ENCODE measurements at places on chromosomes 7 and 10.

GRCh38 chr7:50560865-50561351 lies 4.3 kb downstream of the DDC start:
- DNase-seq = no peak

DNA sequence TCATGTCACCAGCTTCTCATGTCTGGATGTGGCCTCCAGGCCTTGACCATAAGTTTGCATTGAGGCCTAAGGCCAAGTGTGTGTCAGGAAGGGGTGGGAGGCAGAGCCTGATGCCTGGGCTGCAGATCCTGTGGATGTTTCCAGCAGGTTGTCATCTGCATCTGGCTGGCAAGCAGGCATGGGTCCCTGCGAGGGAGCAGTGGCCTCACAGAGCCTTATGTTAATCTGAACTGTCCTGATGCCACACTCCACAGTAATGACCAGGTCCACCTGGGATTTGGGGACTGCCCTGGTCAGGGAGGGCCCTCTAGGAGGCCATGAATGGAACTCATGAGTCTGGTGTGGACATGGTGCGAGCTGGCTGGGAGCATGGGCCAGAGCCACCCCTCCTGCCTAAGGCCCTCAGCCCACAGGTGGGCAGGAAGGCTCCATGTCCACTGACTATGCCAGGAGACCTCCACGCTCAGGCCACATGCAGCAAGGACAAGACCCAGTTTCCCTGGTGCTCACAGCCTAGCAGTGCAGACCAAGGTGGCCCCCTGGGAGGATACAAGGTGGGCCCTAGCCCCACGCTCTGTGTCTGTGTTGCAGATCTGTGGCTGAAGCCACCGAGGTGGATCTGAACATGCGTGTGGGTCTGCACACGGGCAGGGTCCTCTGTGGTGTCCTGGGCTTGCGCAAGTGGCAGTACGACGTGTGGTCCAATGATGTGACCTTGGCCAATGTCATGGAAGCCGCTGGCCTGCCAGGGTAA lies 83.1 kb downstream of the ADCY1 start:
- no peak for DNase-seq

DNA sequence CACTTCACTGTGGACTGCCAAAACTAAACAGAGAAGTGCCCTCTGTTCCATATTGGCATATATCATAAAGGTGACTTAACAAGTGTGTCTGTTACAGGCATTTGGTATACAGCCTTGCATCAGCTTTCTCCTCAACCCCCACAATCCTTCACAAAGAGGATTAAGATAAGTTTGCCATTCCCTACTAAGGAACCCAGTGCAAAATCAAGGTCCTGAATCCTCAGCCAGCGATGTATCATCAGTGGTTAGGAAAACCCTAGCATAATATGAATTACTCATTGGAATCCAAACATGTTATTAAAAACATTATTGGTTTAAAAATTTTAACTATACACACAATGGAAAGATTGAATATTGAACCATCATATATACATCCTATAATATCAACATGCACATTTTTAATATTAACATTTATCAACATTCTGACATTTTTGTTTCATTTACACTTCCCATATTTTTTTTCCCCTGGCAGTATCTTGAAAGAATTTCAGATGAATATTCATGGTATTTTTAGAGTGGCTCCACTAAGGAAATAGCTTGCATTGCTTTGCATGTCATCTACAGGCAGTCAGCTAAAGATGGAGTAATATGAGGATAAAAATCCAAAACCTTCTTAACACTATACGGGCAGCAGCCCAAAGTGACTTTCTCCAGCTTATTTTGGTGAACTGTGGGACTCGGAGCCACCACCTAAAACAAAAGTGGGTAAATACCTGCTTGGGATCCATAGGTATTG lies 215.6 kb upstream of the CHRM2 start:
- no peak for DNase-seq

DNA sequence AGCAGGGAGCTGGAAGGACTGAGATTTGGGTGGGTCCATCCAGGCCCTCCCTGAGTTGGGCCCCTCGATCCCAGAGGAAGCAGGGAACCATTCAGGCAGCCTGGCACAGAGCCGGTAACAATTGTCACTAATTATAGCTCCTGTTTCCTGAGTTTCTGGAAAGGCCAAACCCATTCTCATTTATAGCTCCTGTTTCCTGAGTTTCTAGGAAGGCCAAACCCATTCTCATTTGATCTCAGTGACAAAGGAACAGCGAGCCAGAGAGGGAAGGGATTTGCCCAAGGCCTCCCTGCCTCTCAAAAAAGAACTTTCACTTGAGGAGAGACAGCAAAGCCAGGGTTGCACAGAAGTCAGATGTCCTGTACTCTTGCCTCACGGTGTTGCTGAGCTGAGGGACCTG lies 521.9 kb downstream of the TYW1 start:
- no peak for DNase-seq

GRCh38 chr7:146943483-146943882 lies 826.9 kb downstream of the CNTNAP2 start:
- DNase-seq = no peak

GRCh38 chr10:35413985-35414861 lies 77.9 kb downstream of the CCNY start:
- DNase-seq = no peak

DNA sequence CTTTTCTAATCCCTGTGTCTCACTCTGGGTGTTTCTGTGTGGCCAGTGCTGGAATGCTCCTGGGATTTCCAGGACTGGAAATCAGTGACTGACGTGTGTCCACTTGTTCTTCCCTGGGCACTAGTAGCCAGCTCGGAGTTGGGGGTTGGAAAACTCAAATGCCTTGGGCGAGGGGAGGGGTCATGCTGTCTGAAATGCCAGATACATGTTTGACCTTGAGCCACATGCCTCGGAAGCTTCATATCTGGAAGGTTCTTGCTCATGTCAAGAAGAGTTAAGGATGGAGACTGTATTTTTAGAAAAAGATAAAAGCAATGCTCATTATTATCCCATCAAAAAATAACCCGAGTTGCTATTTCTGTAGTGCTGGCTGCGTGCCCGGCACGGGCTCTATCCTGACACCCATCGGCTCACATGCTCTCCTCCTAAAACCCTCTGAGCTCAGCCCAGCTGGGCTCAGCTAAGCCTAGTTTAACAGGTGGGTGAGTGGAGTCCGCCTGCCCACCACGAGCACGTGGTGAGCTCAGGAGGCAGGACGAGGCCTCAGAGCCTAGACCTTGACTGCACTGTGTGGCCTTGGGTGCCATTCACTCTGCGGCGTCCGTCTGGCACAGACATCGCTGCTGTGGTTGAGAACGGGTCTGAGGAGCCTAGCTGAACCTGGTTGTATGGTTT lies 6.4 kb downstream of the DPYSL4 start:
- DNase-seq = no peak

DNA sequence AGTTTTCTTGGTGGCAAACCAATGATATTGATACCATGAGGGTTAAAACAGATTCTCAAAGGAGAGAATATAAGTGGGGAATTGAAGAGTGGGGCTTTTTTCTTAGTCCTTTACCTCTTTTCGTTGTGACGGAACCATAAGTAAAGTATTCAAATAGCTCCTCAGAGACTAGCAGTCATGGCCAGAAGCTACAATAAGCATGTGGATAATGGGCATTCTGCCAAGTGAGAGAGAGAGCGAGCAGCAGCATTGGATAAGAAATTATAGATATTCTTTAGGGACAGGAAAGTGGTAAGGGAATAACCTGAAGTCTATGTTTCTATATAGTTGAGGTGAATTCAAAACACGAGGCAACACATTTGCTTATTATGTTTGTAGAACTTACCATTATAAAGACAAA lies 235.1 kb downstream of the SEMA3E start:
- DNase-seq = no peak

- DNase-seq = no peak
Observed at GRCh38 chr10:83214136-83214535, 925.2 kb upstream of the GHITM start.

- DNase-seq = peak; percentile 56
Observed at GRCh38 chr10:80260295-80261243, 28.9 kb downstream of the MAT1A start.

DNA sequence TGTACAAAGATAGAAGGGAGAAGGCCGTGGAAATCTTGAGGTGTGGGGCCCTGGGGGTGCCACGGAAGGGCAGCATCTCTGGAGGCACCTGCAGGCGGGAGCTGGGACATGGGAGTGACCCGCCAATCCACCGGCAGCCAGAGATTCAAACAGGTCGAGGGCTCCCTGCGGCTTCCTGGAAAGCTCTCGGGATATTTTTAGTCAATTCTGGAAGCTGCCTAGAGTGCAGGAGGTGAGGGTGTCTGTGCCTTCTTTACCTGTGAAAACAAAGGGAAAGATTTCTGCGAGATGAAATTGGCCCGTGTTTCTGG lies 16.6 kb downstream of the MNX1 start:
- DNase-seq = peak; percentile 3

DNA sequence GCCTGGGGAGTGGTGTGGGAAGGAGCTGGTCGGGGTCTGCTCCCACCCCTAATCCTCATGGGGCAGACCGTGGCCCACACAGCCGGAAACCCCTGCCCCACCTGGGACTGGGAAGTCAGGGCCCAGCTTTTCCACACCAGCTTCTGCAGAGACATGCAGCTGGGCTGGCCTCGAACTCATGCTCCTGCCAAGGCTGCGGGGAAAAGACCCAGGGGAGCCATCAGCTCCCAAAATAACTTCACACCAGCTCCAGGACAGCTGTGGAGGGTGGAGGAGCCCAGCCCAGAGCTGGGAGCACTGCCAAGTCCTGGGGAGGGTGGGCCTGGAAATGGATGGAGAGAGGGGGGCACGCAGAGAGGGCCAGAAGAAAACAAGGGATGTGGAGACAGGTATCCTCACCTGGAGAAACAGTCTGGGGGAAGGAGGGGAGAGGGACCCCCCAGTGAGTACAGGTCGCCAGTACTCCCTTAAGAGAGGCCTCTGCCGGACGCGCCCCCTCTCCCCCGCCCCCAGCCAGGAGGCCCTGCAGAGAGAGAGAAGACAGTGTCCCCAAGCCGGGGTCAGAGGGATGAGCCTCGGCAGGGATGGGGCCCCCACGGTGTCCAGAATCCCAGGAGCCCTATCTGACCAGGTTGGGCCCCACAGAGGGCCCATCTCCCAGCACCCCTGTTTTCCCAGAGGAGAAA lies 11.5 kb upstream of the GRIFIN start:
- DNase-seq = no peak

DNA sequence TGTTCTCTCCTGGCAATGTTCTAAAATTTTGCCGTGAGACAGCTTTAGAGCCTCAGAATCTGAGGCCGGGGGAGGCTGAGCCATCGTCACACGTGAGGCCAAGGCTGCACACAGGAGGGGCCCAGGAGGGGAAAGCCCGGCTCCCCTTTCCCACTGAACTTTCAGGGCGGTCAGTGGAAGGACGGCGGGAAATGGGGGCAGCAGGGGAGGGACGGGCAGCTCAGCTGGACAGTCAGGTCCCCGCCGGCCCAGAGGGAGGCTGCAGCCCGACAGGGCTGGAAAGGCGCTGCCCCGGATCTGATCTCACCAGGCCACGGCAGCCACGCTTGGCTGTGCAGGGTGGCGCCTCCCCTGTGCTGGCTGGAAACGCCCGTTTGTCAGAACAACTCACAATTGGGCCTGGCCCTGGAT lies 43.3 kb upstream of the ADGRA1 start:
- DNase-seq = peak; percentile 64

GRCh38 chr10:58909881-58910280 lies 266.6 kb upstream of the PHYHIPL start:
- DNase-seq = peak; percentile 39

DNA sequence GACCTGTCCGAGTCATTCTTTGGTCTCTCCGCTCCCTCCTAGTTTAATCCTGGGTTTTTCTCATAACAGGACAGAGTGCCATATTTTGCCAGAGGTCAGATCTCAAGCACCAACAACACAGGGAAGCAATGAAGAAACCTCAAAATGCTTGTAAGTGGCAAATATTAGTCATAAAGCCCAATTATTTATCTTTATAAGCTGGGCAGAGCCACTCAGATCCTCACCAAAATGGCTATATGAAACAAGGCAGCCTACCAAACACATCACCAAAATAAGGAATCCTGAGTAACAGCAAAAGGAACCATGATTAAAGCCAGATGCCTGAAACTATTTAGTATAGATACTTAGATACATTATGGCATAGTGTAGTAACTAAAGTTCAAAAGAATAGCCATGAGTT lies 4.7 kb downstream of the ECD start:
- DNase-seq = no peak

DNA sequence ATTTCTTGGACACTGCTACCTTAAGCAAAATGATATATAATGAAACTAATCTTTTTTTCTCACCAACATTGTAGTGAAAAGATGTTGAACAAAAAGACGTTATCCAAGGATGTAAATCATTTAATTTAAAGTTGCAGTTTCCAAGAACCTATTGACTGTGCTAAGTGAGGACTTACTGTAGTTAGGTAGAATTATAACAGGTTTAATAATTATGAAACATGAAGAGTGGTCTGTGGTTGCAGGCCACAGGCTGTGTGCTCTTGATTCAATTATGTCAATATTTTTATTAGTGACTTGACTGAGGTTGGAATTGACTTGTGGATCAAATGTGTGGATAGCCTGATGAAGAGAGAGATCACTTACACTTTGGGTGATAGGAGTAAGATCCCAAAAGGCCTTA lies 478.1 kb downstream of the AUTS2 start:
- DNase-seq = no peak

DNA sequence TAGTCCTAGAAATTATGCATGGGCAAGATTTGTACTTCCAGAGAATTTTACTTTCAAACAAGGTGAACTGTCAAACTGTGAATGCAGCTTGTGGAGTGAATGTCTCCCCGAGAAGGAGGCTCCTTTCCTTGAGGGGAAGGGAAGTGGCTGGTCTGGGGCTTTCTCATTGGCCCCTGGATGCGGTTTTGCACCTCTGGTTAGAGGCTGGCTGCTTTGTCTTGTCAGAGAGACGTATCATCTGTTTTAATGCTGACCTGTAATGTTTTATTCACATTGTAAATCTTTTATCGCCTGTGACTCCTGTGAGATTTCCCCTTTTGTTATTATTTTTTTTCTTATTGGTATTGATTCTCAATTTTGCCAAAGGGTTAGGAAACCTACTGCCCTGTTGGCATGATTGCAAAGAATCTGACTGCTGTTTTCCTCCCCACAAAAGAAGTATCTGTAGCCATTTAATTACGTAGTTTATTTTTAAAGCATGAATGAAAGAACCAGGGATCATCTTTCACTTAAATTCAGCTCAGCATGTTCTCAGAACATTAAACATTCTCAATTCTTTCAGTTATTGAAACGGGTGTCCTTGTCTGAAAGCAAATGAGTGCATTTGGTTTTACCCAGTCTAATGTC lies 238.3 kb upstream of the NFE2L3 start:
- DNase-seq = no peak

DNA sequence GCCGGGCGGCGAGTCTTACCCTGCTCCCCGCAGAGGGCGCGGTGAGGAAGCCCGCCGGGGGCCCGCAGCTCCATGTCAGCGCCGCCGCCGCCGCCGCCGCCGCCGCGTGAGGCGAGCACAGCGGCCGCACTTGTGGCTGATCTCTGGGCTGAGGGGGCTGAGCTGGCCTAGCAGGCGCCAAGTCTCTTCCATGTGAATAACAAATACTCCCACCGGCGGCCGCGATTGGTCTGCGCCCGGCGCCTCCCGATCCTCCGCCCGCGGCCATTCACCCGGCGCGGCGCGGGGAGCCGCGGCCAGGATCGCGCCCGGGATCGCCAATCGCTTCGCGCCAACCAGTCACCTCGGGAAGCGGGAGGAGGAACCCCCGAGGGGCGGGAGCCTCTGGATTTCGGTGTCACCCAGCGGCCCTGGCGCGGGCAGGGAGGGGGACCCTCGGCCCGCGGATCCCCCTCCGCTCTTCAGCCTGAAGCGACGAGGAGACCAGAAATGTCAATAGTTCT lies at the start of gene GRM8:
TSS of gene GRM8 (minus strand) at position 164 of the 503 bp plus-strand sequence.
- peak; percentile 67 for DNase-seq
